Fibroblast of skin of right quadriceps (primary cell): ENCODE measurements at places on chromosomes 3 and 15.

DNA sequence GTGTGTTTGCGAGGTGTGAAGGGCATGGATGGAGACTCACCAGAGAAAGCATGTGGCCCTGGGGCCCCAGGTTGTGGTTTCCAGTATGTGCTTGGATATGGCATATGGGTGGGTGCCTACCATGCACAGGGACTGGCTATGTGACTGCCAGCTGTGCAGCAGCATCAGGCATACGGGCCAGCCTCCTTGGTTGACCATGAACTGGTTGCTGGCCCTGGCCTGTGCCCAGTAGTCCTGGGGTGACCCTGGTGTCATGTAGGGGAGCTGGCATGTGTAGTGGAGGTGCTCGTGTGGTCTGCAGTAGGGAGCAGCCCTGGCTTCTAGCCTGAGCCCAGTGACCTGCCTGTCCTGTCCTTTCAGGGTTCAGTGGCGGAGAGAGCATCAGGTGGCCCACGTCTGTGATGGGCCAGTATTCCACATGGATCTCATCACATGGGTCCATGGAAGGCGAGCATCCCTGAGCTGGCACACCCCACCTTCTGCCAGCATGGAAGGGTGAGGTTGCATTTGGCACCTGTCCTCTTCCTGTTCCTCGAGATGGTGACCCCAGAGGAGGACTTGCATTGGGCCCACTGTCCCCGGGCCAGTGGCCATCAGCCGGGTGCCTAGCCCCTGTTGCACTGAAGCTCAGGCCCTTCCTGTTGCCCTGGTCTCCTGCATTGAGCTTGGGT is 228.9 kb downstream of the SNRPN start:
- DNase-seq: no peak

DNA sequence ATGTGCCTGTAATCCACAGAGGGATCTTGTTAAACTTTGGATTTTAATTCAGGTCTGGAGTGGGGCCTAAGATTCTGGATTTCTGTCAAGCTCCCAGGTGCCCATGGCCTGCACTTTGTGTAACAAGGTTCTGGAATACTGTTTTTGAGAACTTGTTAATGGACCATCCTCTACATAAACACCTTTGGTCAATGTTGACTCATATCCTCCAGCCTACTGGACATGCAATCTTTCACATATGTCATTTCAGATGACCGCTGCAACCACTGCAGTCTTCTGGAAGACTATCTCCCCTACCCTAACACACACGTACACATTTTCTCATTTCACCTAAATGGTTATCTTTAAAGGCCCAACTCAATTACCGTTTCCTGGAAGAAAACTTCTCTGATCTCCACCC is 302.1 kb upstream of the TPRG1 start:
- no peak for DNase-seq

GRCh38 chr3:69888040-69888942 is 111.2 kb upstream of the SAMMSON start:
- no peak for DNase-seq

DNA sequence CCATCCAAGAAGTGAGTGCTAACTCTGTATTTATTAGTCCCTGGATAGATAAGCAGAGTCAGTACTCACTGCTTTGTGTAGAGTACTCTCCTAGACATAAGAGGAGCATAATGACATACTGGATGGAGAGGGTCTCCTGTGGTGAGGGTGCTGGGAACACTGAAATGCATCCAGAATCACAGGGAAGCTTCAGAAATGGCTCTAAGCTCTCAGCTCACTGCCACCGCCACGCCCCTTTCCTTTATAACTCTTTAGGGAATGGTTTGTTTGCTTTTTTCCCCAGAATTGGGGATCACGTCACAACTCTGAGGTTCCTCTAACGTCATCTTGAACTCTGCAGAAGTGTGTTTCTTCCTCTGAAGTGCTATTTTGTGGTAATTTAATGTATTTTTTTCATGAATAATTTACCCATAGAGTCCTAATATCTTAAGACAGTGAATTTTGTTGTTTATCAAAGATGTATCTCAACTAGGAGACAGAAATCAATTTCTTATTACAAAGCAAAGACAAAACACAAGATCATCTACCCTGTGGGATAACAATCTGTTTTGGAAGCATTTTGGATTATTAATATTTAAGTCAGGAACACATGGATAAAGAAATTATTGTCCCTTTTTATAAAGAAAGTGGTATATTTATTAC is 154.6 kb downstream of the PTPRG start:
- DNase-seq: no peak

- no peak for DNase-seq
Observed at GRCh38 chr3:12681089-12681942, 17.4 kb upstream of the RAF1 start.
